Jurkat, Clone E6-1 (cell line): ENCODE measurements at places on chromosomes 7 and 10.

- no peak for DNase-seq
These were observed 97.7 kb downstream of the ARHGAP12 start for GRCh38 chr10:31830887-31831286.

DNA sequence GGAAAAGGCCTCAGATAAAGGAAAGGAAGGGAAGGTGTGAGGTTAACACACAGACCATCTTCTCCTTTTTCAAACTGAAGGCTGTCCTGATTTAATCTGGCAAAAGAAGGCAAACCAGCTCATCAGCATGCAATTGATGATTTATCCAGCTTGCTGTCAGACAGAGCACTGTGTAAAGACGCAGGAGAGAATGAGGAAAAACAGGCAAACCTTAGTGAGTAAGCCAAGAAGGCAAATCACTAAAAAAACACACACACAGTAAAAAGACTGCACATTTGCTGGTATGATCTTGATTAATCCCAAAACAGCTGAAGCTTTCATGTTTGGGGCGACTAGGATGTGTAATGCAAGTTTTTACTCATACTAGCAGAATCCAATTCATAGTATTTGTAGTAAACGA, 65.8 kb upstream of the SKAP2 start:
- DNase-seq: no peak

DNA sequence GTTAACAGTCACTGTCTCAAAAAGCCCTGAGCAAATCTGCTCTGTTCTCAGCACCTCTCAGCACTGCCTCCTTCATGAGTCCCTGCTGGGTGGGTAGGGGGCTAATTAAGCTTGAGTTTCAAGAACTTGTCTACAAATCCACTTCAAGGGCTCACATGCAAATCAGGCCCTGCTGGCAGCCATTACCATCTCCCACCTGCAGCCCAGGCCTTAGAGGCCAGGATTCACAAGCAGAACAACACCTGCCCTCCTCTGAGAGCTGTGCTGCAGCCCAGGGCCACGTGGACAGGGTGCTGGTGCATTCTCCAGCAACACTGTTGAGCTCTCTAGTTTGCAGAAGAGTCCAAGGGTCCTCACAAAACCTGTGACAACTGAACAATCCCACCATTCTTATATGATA, 119.2 kb downstream of the DPP6 start:
- no peak for DNase-seq

DNA sequence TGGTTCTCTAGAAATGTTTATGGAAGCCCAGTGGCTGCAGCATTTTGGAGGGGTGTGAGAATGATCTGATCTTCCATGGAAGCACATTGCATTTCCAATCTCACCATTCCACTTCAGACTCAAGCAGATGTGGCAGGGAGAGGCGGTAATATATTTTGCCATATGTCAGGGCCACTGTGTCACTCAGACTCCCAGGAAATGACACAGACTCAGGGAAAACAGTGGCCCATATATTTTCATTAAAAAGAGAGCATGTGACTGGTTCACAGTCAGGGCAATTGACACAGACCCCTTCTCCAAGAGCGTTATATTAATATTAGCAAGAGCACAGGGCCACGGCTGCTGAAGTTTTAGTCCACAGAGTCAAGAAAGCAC, 149.3 kb upstream of the NRP1 start:
- DNase-seq: no peak

- DNase-seq: peak; percentile 25
These were observed 1.3 kb downstream of the GUSB start for GRCh38 chr7:65980478-65981250.

DNA sequence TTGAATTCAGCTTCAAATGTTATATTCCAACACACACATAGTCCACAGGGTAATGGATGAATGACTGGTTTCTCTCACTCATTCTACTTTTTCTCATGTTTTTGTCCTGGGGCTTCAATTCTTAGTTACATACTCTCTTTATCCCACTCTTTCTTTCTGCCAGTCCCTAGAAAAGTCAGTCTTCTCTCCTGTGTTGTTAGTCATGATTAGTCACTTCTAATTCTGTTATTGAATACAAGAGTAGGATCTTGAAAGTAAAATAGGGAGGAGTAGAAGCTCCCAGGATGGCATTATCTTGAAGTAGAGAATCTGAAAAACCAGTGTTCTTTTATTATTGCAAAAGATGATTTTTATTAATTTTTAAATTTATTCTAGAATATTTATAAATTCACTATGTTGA, 45.5 kb upstream of the CALCR start:
- no peak for DNase-seq

DNA sequence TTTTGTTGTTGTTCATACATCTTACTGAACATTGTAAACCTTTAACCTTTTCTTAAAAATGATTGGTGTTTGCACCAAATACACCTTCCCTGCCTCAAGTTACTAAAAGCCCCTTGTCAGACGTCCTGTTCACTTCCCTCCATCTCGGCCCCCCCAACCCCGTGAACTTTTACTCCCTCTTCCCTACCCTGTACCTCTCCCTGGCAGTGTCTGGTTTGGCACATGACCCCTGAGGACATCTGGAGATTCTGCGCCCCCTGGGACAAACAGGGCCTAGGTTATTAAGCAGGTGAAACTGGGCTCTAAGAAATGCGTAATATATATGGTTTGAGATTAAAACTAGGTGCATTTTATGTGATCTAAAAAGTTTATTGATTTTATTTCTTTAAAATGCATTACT, 1.4 kb downstream of the PPP2R2D start:
- DNase-seq: no peak

- DNase-seq: no peak
These were observed 6.5 kb downstream of the SUPV3L1 start for GRCh38 chr10:69186524-69186923.

- DNase-seq: no peak
These were observed 236.4 kb upstream of the TMEM72 start for GRCh38 chr10:44674536-44675386.

GRCh38 chr7:131607291-131608115, 51.1 kb upstream of the PODXL start:
- DNase-seq: no peak

- DNase-seq: no peak
These were observed 785 bp downstream of the WDR86 start for GRCh38 chr7:151408839-151409666.

GRCh38 chr10:26215935-26216584, 514 bp upstream of the GAD2 start:
- peak; percentile 67 for DNase-seq

DNA sequence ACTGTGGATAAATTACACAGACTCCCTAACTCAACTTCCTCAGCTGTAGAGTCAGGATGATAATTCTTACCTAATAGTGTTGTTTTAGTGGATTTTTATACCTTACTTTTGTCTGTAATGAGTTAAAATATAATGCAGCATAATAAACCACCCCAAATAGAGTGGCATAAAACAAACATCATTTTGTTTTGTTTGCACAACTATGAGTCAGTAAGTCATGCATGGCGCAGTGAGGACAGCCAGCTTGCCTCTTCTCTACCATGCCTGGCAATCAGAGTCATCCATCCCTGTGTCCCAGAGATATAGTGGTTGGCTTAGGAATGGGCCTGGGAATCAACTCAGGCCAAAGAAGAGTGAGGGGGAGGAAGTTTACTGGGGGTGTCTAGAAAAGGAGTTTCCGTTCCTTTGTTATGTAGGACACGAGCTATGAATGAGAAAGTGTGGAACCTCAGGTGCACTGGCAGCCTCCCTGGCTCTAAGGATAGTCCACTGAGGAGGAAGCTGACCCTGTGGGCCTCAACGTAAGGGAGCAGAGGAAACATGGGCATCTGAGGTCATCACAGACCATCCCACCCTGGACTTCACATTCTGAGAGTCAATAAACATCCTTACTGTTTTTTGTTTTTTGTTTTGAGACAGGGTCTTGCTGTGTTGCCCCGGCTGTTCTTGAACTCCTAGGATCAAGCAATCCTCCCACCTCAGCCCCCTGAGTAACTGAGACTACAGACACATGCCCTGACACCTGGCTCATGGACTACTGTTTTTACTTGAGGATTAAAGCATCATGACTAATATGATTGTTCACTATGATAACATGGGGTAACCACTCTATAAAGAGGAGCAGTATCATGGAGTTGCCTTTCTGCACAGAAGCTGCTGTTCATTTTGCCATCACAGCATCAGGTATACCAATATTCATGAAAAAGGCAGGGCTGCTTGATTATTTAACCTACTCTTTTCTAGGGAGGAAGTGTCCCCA, 21.0 kb upstream of the GRB10 start:
- no peak for DNase-seq

- no peak for DNase-seq
These were observed 293.5 kb upstream of the AKR1E2 start for GRCh38 chr10:4532467-4532866.

GRCh38 chr10:31554556-31554955, 235.5 kb downstream of the ZEB1 start:
- DNase-seq: no peak
